T-helper 2 cell (primary cell): ENCODE measurements at places on chromosomes 13 and 19.

DNA sequence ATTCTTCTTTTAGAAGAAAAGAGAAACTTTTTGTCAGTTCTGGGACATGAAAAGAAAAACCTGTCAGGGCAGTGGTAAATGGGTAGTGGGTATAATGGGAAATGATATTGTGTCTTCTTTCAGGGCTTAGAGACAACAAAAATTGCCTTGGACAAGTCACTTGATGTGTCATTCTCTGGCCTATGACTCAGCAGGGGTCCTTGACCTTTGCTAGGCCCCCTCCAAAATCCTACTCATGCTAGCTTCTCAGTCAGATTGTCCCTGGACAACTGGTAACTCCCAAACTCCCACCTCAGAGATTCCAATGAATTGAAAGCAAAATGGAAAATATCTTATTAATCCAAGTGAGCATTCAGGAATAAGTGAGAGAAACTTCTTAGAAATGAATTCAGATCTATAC is 258.8 kb upstream of the SPRY2 start:
- DNase-seq = no peak

GRCh38 chr19:17346109-17346671 is 8.8 kb downstream of the GTPBP3 start:
- peak; percentile 65 for DNase-seq

DNA sequence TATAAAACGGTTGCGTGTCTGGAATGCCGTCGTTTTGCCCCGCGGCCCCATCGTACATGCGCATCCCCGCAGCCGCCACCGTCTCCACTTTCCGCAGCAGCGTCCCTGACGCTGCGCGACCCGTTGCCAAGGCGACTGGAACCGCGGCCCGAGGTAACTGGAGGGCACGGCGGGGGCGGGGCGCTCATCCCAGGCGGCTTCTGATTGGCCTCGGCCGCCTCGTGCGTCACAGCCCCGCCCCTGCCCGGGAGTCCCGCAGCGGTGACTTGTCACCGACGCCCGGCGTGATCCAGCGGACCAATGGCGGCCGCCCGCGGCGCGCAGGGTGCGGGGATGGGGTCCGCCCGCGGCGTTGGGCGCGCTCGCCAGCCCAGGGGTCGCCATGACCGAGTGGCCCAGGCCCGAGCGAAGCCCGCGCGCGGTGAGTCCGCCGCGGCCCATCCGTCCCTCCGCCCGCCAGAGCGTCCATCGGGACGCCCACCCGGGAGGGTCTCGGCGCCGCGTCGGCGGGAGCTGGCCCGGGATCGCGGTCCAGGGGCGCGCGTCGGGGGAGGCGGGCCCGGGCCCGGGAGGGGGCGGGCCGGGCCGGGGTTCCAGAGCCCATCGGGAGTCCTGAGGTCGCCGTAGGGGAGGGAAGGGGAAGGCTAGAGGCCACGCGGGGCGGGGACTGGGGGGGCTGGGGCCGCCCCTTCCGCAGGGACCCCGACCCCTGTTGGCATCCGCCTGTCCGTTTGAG is at the start of gene ZSCAN1:
TSS of gene ZSCAN1 (plus strand) at position 285 of the 736 bp plus-strand sequence. CDS start 3,812 bp downstream, outside the sequence.
- DNase-seq = no peak

DNA sequence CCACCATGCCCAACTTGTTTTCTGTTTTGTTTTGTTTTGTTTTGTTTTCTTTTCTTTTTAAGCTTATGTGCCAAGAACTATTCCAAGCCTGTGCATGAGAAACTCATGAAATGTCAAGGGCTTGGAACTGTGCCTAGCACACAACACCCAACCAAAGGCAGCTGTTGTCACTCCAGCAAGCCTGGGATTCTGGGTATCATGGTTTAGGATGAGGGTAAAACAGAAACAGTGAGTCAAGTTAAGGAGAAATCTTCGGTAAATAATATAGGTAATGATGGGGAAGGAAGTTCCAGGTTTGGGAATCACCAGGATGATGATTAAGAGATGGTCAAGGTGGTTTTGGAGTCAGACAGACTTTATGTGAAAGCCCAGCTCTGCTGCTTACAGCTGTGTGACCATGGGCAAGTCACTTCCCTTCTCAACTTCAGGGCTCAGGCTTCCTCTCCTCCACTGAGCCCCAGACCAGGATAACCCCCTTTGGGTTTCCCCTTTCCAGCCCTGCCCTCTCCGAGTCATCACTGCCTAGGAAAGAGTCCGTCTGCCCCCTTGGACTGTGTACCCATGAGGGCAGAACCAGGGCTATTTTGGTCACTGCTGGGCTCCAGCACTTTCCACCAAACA is 5.0 kb downstream of the PVR start:
- no peak for DNase-seq

DNA sequence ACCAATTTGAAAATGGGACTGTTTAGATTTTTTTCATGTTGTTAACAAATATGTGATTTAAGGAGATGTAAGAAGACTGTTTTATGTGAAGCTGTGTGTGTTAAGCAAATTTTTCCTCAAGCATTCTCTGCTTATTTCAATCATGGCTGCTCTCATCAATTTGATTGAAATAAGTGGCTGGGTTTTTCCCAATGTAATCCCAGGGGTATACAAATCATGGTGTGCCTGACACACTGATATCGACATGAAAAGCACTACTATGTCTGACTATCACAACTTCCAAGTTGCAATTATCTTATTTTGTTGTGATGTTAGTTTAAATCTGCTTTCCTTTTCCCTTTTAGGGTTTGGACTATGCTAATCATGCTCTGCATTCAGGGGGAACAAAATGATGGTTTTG is 283.7 kb downstream of the HS6ST3 start:
- DNase-seq = no peak

GRCh38 chr19:47100290-47100689 is 13.3 kb downstream of the ZC3H4 start:
- no peak for DNase-seq

- no peak for DNase-seq
Measured at GRCh38 chr19:28322945-28323344, 890.0 kb downstream of the UQCRFS1 start.

GRCh38 chr13:19959141-19959830 is 759 bp downstream of the ZMYM2 start:
- peak; percentile 36 for DNase-seq

GRCh38 chr13:113792236-113792770 is 33.3 kb downstream of the TMEM255B start:
- DNase-seq = no peak

GRCh38 chr13:42574435-42575311 is 721 bp downstream of the TNFSF11 start:
- peak; percentile 13 for DNase-seq

GRCh38 chr13:110799246-110800236 is 86.0 kb downstream of the ING1 start:
- DNase-seq = no peak

- no peak for DNase-seq
Measured at GRCh38 chr13:100951016-100951415, 276.4 kb upstream of the TMTC4 start.

GRCh38 chr13:72341904-72342303 is 385.5 kb downstream of the MZT1 start:
- no peak for DNase-seq

- no peak for DNase-seq
Measured at GRCh38 chr13:57452228-57452627, 179.3 kb upstream of the PCDH17 start.

- no peak for DNase-seq
Measured at GRCh38 chr13:19781526-19781925, 1.2 kb downstream of the PSPC1 start.

GRCh38 chr13:83943530-83944279 is 61.4 kb upstream of the SLITRK1 start:
- no peak for DNase-seq

GRCh38 chr13:36914648-36915047 is 5.4 kb downstream of the SMAD9 start:
- DNase-seq = no peak

- DNase-seq = no peak
Measured at GRCh38 chr19:18802354-18802753, 11.2 kb upstream of the COMP start.

- no peak for DNase-seq
Measured at GRCh38 chr13:98478189-98479129, 98.4 kb downstream of the STK24 start.

DNA sequence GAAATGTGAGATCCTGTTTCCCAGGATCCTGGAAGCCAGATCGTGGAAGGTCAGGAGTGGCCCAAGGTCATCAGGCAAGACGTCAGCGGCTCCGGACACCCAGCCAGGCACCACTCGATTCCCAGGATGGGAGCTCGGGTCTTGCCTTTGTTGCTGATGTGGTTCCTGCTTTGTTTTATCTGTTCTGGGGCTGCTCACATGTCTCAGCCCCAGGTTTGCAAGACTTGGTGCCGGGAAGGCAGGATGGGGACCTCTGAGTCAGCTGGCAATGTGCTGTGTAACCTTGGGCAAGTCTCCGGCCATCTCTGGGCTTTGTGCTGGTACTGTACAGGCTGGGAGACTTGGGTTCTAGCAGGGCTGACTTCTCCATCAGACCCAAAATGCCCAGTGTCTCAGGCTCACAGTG is 1.4 kb upstream of the FCHO1 start:
- no peak for DNase-seq

DNA sequence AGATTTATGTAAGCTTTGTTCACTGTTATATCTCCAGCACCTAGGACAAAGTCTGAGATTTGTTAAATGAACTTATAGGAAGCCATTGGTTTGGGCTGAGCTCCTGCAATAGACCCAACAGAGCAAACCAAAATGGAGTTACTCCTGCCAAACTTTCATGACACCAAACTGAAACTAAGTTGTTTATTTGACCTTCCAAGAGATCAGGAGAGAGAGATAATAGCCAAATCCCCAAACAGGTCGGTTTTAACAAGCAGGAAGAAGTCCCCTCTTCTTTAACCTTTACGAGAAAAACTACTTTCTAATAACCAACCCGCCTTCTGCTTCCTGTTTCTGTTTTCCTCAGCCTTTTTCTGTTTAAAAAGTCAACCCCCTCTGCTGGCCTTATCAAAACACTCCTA is 54.9 kb upstream of the ATP12A start:
- no peak for DNase-seq

DNA sequence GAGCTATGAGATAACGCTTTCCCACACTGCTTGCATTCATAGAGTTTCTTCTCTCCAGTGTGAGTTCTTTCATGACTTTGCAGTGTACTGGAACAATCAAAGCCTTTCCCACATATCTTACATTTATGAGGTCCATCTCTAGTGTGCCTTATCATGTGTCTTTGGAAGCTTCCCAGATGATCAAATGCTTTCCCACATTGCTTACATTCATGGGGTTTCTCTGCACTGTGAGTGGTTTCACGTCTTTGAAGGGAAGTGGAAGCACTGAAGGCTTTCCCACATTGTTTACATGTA is 14.9 kb upstream of the ZNF442 start:
- DNase-seq = no peak

GRCh38 chr19:4811328-4812131 is 20.0 kb downstream of the TICAM1 start:
- peak; percentile 66 for DNase-seq

DNA sequence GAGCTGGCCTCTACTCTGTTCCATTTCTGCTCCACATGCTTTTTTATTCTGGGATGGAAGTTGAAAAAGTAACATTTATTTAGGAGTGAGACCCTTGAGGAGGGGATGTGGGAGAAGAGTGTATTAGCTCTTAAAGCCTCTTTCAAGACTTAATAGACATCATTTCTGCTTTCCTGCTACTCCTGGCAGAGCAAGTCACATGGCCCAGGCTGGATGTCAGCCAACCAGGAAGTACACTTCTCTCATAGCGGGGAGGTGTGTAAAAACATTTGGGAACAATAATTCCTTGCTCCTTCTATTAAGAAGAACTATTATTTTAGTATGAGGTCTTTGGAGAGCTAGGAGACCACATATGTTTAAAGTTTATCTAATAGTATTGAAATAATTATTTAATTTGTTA is 40.6 kb upstream of the FAM216B start:
- DNase-seq = no peak

GRCh38 chr19:13966684-13967128 is 14.4 kb downstream of the DCAF15 start:
- no peak for DNase-seq

DNA sequence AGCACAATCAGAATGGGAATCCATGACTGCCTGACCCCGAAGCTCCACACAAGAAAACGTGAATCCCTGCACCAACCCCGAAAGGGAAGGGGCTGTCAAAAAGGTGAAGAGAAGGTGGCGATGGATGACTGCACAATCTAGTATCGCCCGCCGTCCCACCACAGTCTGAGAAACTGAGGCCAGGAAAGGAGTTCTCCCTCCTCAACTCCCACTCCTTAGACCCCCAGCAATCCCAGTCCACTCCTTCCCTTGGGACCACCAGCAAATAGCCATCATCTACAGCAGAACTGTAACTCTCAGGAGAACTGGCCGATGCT is 451 bp downstream of the NOSIP start:
- no peak for DNase-seq

DNA sequence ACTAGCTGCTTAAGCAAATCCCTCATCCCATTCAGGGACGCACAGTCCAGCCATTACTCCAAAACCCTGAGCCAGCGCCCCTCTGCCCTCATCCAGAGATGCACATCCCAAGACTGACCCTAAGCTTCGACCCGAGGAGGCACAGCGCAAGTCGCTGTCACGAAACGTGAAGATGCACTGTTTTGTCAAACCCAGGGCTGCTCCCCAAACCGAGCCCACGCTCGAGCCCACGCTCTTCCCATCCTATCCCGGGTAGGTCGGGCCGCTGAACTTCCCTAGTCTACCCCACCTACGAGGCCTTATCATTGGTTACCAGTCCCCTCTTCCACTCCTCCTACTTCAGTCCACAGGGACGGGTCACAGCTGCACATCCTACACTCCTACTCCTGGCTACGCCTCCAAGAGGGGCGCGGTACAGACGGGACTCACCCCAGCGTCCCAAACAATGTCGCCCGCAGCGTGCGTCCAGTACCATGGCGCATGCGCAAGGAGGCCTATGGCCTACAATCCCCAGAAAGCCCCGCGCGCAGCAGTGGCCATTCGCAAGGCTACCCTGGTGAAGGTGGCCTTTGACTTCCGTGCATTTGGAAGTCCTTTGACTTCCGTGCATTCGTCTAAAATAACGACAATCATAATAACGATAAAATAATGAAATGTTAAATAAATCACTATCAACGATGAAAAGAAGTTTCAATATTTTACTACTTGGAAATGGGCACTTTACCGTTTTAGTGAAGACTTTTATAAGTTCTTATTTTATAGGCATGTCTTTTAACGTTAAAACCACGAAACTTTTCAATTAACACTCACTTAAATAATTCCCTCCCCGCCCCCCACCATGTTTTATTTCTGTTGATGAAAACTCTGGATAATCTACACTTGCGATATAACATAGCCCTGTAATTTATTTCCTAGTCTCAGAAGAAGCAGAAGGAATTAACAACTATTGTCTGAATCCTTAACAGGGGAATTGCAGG is at the start of gene ZNF285:
TSS of gene ZNF285 (minus strand) at position 470 of the 977 bp plus-strand sequence. CDS start 4,395 bp downstream, outside the sequence.
- peak; percentile 83 for DNase-seq

GRCh38 chr19:47020992-47021496 is 1.4 kb downstream of the NPAS1 start:
- no peak for DNase-seq

- no peak for DNase-seq
Measured at GRCh38 chr19:56118666-56119581, 2.2 kb downstream of the ZNF787 start.

DNA sequence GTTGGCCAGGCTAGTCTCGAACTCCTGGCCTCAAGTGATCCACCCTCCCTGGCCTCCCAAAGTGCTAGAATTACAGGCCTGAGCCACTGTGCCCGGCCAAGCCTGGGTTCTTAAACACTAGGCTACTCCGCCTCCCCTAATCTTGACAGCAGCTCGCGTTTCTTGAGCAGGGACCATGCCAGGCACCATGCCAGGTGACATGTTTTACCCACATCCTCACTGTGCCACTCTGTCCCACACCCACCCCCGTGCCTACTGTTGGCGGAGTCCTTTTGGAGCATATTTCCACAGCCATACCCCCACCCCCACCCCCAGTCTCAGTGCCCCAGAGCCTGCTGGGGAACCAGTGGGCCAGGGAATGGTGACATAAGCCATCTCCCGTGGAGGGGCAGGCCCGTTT is 98.8 kb downstream of the DPF1 start:
- DNase-seq = no peak
